ENCODE measurements at places on chromosomes 12 and 14. TPM values are rescaled to one million over a fixed set of nuclear protein-coding genes. Genes with fewer than 3 reads are reported as not detected.

The OR4E2 gene
- not detected for total RNA-seq

The BMAL2 gene
- total RNA-seq = 8.4 TPM

The NPC2 gene
- total RNA-seq = 280 TPM

The DPY19L2 gene
- 4.8 TPM for total RNA-seq

The AHNAK2 gene
- total RNA-seq = 137 TPM
